ENCODE measurements at places on chromosomes 5 and 9. TPM values are rescaled to one million over a fixed set of nuclear protein-coding genes. Genes with fewer than 3 reads are reported as not detected.
A peak's percentile ranks its signal among the peaks of the same experiment; 100 is the strongest.

Gene RNF180
- total RNA-seq, result not detected

DNA sequence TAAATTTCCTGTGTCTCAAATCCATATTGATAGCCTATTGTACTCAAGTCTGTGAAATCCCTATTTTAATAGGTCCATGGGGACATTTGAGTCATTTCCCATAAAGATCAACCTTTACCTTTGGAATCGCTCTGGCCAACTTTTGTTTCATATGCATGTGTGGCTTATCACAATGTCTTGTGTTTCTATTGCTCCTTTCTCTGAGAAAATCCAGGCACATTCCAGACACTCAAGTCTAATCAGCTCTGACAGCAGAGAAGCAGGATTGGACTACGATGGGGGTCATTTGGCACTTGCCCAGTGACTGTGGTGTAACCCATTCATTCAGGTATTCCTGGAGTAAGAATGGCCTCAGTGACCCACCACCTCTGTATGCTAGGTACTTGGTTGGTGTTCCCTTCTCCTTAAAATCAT lies 48.4 kb downstream of the ACTBL2 start:
- no peak for DNase-seq

DNA sequence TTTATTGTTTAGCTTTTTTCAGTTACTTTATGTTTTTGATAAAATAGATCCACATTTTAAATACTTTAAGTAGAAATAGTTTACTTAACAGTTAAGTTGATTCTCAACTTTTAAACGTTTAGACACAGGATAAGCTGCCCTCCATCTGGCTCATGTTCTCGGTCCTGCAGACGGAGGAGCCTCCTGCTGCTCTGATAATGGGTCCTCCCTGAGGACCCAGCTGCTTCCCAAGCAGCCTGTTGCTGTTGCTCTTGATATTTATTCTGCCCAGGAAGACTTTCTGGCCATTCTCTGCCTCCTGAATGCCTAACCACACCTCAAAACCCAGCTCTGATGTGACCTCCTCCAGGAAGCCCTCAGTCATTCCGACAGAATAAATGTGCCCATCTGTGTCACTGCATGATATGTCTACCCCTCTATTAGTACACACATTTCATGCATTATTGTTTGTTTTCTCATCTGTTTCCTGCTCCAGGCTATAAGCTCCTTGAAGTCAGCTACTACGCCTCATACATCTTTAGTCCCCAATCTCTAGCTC lies 267.2 kb upstream of the MSX2 start:
- DNase-seq, result no peak

Gene PCDHA10
- not detected for total RNA-seq

DNA sequence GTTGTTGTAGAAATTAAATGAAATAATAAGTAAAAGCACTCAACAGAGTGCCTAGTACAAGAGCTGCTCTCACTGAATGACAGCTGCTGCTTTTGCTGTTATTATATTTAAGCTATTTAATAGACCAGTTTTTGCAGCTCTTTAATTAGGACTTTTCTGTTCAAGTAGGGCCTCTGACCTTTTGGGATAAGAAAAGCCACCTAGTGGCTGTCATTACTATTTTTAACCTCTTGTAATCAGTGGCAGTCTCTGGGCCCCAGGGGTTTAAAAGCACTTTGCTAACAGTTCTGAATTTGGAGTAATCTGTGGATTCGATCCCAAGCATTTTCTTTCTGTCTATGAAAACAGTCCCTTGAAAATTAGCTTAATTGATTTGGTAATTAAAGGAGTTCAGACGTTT lies 121.1 kb downstream of the NUDT12 start:
- DNase-seq, result no peak

GRCh38 chr9:74953235-74953751 lies 581 bp upstream of the C9orf40 start:
- no peak for DNase-seq

DNA sequence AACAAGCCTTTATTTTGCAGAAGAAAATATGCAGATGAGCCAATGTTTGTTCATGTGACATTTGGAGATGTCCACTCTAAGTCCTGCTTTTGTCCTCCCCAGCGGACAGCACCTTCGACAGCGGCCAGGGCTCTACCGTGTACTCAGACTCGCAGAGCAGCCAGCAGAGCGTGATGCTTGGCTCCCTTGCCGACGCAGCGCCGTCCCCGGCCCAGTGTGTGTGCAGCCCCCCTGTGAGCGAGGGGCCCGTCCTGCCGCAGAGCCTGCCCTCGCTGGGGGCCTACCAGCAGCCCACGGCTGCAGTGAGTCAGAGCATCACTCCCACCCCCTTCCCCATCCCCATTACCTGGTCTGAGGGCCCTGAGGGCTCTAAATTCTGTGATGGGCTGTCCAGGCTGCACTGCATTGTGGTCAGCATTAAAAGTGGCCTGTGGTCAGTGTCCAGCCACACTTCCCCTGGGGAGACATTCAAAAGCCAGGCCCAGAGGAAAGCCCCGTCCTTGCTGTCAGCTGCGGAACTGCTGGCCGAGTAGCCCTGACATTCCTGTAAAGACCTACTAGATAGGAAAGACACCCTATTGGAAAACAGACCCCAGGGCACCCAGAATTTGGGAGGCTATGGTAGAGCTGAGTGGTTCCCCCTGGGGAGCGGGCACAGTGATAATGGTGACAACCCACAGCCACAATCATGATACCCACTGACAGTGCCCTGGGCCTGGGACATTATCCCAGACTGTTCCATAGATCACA lies 69.0 kb downstream of the WNK2 start:
- no peak for DNase-seq

DNA sequence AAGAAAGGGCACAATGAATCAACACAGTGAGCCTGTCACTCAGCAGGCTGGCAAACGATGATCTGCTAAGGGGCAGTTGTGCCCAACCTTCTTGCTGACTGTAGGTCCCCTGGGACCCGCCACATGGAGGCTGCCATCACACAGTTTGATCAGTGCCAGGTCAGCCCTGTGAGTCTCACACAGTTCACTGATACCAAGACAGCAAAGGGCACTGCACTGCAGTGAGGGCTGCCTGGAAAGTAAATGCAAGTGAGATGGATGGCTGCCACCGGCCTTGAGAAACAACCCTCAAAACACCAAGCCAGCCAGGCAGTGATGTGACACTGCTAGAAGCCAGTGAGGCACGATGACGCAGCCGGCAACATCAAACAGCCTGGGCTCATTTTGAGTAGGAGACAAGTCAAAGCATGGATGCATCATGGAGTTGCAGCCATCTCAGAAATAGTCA lies 30.3 kb downstream of the FOXD1 start:
- peak; percentile 18 for DNase-seq

GRCh38 chr9:38018241-38018957 lies 50.6 kb downstream of the SHB start:
- no peak for DNase-seq

GRCh38 chr9:90720621-90721265 lies 78.1 kb upstream of the DIRAS2 start:
- no peak for DNase-seq

DNA sequence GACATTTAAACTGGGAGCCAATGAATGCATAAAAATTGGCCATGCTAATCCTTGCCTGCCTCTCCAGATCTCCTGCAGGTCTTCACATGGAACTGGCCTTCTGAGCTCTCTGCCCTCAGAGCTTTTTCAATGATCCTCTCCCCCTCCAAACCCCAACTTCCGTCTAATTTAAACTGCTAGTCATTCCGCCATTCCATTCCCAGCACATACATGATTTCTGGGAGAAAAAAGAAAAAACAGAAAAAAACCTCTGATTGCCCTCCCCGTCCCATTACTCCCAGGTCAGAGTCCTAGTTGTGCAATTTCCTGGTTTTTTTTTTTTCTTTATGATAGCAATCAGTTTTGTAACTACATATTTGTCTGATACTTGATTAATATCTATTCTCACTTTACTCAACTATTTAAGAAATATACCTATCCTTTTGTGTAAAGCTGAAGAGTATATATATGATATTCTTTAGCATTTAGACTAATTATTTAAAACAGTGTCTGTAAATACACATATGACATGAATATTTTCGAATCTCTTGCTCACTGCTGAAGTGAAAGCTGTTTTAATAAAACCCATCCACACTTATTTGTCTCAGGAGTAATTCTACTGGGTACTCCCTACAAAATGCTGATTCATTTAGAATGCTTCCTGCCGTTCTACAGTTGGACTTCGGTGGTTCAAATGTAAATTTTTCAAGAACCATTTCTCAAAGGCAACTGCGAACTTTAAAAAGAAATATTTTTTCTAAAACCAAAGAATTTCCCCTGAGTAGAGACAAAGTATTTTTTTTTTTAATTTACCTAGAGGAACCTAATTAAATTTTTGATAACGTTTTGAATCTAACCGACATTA lies 1.6 kb downstream of the HINT1 start:
- no peak for DNase-seq

GRCh38 chr9:4042991-4043390 lies 256.9 kb downstream of the GLIS3 start:
- DNase-seq, result no peak

DNA sequence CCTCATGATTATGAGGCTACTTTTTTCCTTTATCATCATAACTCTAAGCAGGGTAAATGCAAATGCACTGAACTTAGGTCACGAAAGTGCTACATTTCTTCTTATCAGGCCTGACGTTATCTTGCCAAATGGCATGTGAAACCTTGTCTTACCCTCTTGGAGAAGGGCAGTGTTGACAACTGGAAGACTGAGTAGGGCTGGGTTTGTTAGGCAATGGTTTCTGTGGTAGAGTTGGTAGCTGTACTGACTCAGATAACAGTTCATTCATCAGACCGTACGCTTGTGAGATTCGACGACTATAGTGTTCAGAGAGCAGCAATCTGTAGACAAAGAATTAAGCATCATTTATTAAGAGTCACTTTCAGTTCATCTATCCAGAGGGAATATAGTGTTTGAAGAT lies 127.7 kb downstream of the CPLANE1 start:
- DNase-seq, result no peak

- DNase-seq, result no peak
Observed at GRCh38 chr5:127839496-127840197, 136.5 kb downstream of the CCDC192 start.

DNA sequence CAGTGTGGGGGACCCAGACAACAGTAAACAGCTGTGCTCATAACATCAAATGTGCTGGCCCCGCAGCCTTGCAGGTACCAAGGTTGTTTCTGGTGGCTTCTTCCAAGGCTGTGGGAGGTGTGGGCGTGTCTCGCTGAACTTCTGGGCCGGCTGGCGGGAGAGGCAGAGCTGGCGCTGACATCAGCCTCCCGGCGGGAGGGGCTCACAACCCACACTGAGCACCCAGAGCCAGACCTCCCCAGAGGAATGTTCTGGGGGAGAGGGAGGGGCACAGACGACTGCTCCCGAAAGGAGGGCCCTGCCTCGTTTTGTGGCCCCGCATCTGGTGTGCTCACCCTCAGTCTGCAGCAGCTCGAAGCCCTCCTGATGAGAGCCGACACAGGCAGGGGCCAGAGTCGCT lies 6.9 kb upstream of the SLC12A7 start:
- peak; percentile 54 for DNase-seq

Gene TRIM36
- 0.18 TPM for total RNA-seq

Gene PCDHA7
- total RNA-seq, result not detected

Gene EIF4E1B
- total RNA-seq, result not detected

Gene RAD23B
- 115 TPM for total RNA-seq

Gene IFNA13
- total RNA-seq, result not detected

GRCh38 chr9:134163371-134164196 lies 780 bp downstream of the RNU6ATAC start:
- peak; percentile 77 for DNase-seq

Gene FBP2
- not detected for total RNA-seq

Gene ACTBL2
- total RNA-seq, result not detected

DNA sequence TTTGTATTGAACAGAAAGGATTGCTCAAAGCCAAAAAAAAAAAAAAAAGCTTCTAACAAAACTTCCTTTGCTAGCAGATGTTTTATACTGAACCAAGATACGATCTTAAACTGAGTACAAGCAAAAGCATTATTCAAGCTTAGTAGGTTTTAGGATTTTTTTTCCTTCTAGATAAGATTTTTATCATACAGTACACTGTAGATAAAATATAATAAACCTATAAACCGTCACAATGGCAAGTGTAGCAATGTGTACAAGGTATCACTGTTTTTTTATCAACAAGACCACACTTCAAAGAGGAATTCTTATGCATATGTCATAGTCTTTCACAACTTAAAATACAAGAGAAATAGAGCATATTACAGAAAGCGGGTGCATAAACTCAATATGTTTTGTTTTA lies 56.5 kb upstream of the TRPM3 start:
- no peak for DNase-seq

GRCh38 chr5:120228262-120229031 lies 235.7 kb upstream of the PRR16 start:
- DNase-seq, result no peak

GRCh38 chr5:16936150-16936988 lies at the start of gene MYO10:
Gene MYO10 (minus strand): TSS chr5:16936288. CDS start chr5:16935808, 480 bp downstream.
- DNase-seq, result peak; percentile 52

- DNase-seq, result no peak
Observed at GRCh38 chr9:110089681-110090370, 118.1 kb downstream of the C9orf152 start.

Gene INSYN2B
- total RNA-seq, result not detected

DNA sequence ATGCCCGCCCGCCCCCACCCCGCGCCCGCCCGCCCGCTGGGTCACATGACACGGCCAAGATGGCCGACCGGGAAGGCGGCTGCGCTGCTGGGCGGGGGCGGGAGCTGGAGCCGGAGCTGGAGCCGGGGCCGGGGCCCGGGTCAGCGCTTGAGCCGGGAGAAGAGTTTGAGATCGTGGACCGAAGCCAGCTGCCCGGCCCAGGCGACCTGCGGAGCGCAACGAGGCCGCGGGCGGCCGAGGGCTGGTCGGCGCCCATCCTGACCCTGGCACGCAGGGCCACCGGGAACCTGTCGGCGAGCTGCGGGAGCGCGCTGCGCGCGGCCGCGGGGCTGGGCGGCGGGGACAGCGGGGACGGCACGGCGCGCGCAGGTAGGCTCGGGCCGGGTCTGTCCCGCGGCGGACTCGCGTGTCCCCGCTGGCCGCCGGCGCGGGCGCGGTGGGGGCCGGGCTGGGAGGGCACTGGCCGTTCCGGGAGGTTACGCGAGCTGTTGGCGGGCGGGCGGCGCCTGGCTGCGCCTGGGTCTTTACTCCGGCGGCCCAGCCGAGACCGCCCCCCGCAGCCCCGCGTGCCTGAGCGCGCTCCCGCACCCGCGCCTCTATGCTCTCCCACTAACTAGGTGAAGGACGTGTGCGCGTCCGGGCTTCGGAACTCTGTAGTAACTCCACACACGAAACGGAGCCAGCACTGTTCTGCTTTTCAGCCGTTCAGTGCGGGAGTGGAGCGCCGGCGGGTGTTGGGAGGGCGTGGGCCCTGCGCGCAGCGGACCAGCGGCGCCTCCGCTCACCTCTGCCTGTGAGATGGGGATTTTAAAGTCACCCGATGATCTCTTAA lies at the start of gene RUFY1:
Gene RUFY1, plus strand, starts transcription at position 44 of the 832 bp plus-strand sequence. Its CDS starts 16 bp downstream, at position 60.
- peak; percentile 82 for DNase-seq

Gene BRINP1
- not detected for total RNA-seq
